Foreskin fibroblast (primary cell): ENCODE measurements at places on chromosomes 12 and 14.

- peak; percentile 78 for DNase-seq
Observed at GRCh38 chr14:104681689-104682074, 7.7 kb upstream of the INF2 start.

DNA sequence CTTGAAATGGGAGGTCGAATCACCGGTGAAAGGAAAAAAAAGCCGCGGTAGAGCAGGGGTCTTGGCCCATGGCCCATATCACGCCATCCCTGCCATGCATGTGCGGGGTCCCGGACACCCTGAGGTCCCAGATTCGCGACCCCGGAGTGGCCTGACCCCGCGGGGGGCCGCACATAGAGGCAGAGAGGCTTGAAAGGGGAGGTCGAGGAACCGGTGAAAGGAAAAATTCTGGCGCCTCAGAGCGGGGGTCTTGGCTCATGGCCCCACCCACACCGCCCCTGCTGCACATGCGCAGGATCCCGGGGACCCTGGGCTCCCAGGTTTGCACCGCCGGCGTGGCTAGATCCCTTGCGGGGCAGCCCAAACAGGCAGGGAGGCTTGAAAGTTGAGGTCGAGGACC is 319.8 kb downstream of the ALG10 start:
- DNase-seq, result no peak

DNA sequence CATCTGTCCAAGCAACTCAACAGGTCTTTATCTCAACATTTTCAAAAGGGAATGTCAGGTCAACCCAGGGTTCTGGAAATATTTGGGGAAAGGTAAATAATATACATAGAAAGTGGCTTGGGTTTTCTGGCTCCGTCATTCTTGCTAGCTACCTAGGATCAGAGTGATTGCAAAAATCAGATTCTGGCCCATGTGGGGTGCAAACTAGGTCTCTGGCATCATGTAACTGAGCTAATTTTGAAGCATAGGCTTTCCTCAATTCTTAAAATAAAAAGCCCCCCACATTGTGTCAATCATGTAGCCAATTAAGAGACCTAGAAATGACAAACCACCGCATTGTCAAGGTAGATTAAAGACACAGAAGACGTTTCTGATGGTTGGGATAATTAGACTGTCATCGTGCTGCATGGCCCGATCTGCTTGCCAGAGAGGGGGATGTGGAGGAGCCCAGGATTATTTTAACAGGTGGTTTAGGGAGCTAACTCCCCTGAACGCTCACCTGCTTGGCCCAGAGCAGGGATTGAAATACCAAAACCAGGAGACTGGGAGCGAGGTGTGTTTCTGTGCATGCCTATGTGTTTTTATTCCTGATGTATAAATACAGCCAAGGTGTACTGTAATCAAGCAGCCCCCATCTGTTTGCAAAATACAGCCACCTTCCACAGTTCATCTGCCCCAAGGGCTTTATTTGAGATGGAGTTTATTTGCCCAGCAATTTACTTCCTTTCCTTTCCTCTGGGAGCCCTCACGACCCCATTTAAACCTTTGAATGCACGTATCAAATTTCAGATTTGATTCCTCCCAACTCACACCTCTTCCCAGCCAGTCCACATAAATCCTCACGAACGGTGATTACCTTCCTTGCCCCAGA is 189.5 kb downstream of the TTC8 start:
- no peak for DNase-seq

DNA sequence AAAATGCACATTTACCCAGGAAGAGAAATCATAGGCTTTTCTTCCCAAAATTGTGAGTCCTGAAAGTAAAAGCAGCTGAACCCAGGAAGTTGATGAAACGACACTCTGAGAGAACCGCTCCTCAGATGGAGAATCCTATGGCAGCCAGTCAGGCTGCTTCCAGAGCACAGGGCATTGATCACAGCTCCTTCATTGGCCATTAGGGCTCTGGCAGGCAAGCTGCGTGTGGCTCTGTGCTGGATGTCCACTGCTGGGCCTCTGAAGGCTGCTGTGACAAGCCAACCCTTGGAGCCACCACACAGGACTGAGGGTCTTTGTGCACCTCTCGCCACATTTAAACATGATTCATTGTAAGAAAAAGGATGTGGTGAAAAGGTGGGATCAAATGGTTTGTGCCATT is 89.4 kb downstream of the EXOC5 start:
- DNase-seq, result no peak

DNA sequence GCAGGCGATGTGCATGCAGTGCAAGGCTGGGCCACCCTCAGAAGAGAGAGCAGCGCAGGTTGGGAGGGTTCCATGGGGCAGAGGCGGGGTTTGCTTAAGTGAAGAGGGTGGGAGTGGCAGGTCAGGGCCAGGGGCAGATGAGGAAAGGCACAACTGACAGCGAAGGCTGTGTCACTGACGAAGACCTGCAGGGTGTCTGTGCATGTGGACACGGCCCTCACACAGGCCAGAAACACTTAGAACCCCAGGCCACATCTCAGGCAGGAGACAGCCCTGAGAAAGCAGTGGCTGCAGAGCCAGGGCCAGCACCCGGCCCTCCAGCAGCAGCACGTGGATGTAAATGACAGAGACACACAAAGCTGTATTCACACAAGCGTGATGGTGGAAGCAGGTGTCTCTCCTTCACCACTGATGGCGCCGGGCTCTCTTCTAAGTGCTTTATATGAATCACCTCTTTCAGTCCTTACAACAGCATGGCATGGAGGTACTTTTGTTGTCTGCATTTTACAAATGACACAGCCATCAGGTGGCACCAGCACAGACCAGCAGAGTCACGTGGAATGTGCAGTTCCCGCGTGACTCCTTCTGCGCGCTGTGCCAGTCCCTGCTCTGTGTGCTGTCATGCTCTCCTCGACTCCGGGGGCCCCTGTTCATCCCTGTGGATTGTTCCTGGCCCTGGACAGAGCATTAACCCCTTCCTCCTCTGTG is 54.6 kb downstream of the TSPAN11 start:
- DNase-seq, result no peak

DNA sequence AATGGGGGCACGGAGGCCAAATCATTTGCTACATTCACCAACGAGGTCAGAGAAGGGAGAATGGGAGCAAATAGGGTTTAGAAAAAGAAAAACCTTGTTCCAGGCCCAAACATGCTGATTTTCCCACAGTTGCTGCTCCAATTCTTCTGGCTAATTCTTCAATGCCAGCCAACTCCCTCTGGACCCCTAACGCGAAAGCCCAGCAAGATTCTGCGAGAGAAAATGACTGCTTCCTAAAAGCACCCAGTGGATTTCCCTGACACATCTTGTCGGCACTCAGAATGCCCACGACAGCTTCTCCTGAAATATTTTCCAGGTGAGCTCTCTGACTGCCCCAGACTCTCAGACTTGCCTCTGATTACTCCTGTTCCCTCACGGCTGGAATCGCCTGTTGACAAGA is 689.4 kb downstream of the MED13L start:
- DNase-seq, result no peak

DNA sequence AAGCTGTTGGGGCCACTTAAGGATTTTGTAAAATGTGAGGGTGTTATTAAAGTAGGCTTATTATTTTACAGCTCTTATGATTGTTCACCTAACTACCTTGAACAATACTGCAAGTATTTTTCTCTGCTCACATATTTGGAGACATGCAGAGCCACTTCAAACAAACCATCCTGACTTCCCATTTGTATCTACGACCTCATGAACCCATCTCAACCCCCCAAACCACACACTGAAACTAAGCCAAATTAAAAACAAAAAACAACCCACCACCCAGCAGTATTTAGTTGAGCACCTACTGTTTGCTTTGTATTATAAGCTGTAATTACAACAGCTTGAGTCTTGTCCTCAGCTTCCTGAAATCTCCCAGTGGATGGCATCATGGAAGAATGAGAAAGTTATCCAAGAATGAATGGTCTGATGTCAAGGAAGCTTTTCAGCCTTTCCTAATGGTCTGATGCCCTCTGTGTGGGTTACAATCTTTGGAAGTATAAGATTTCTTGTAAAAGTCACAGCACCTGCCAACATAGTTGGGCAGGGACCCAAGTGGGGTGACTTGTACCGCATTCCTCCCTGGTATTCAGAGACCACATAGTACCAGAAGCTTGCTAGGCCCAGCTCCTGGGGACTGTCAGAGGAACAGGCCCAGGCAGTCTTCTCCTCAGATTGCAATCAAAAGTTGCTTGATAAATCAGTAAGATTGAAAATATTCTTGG is 416.6 kb downstream of the ZFP36L1 start:
- DNase-seq, result no peak

GRCh38 chr12:50212071-50212467 is 44.9 kb upstream of the CERS5 start:
- no peak for DNase-seq

- DNase-seq, result no peak
Observed at GRCh38 chr12:132583736-132584135, 26.6 kb downstream of the LRCOL1 start.

GRCh38 chr12:112977641-112978040 is 678 bp upstream of the OAS2 start:
- DNase-seq, result no peak

- DNase-seq, result no peak
Observed at GRCh38 chr12:41967668-41968500, 176.8 kb downstream of the GXYLT1 start.

GRCh38 chr12:19411234-19412204 is 27.8 kb upstream of the AEBP2 start:
- DNase-seq, result no peak

DNA sequence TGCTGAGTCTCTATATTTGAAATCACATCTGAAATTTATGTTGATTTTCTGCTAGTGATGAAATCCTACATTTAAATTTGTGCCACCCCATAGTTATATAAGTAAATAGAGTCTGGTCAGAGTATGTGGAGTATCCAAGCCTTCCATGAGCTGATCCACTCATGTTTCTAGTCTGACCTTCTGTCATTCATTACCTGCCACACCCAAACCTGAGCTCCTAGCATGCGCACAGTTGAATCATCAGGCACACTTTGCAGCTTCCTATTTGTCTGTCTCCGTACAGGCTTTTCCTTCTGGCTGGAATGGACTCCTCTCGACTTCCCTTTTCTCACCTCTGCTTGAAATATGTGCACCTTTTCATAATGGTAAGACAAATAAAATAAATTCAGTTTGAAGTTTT is 45.3 kb upstream of the LRIG3 start:
- DNase-seq, result no peak

DNA sequence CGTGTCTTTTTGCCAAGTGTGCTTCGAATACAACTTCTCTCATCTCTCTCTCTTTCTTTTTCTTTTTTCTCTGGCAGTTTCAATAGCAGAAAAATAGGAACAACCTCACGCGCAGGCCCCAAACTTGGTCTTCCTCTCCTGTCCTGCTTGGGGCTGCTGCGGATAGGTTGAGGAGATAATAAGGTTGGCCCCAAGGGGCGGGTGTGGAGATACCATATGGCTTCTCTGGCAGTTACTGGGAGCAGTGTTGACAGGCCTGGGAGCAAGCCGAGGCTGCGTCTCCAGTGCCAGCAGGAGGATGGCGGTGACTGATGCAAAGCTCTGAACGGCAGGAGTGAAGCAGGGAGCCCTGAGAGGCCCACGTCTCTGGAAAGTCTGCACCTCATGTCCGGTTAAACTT is 89.5 kb upstream of the MANSC4 start:
- DNase-seq, result no peak

GRCh38 chr12:50508970-50509663 is 4.3 kb downstream of the DIP2B start:
- no peak for DNase-seq

- no peak for DNase-seq
Observed at GRCh38 chr14:95197551-95197950, 40.2 kb upstream of the DICER1 start.
